ENCODE measurements at places on chromosomes 12 and 14.

DNA sequence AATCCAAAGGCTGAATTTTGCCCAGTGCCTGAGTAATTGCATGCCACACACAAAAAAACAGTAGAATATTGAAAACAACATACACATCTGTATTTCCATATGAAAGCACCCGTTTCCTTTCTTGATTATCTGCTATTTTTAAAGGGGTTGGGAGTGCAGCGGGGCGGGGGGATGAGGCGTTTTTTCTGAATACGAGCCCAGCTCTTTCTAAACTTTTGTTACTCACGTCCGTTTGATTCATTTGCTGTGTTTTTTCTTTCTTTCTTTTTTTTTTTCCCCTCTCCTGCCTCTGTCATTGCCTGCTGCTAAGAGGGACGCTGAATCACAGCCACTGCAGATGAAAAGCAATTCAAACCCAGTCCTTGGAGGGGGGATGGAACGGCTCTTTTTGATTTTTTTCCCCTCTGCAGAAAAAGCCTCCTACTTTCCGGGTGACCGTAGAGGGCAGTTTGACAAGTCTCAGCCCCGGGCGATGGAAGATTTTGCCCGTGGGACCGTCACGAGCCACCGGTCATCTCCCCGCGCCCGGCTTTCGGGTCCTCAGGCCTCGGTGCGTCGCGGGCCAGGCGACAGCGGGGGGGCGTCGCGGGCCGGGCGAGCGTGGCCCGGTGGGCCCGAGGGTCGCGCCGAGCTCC lies 572 bp upstream of the RASSF8 start:
- DNase-seq = peak; percentile 78

GRCh38 chr14:88476214-88476774 lies 78.5 kb downstream of the PTPN21 start:
- DNase-seq = no peak

- DNase-seq = no peak
These were observed 6.3 kb downstream of the LRRC74A start for GRCh38 chr14:76832503-76832988.

GRCh38 chr14:68748691-68749090 lies 44.2 kb downstream of the ZFP36L1 start:
- DNase-seq = no peak

DNA sequence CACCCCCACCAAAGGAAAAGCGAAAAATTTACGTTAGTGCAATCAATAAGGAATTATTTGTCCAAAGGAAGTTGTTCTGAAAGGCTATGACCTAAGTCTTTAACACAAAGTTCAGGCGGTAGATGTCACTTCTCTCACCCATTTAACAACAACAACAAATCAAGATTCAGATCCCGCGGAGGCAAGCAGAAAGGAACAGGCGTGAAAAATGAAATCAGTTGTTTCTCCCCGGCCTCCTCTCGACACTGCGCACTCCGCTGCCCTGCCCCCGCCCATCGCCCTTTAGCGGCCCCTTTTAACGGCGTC lies 1.4 kb downstream of the DENND5B start:
- DNase-seq = no peak

GRCh38 chr14:88868558-88869159 lies 44.2 kb downstream of the TTC8 start:
- DNase-seq = no peak

- no peak for DNase-seq
These were observed 25.7 kb upstream of the SEL1L start for GRCh38 chr14:81559385-81559784.

DNA sequence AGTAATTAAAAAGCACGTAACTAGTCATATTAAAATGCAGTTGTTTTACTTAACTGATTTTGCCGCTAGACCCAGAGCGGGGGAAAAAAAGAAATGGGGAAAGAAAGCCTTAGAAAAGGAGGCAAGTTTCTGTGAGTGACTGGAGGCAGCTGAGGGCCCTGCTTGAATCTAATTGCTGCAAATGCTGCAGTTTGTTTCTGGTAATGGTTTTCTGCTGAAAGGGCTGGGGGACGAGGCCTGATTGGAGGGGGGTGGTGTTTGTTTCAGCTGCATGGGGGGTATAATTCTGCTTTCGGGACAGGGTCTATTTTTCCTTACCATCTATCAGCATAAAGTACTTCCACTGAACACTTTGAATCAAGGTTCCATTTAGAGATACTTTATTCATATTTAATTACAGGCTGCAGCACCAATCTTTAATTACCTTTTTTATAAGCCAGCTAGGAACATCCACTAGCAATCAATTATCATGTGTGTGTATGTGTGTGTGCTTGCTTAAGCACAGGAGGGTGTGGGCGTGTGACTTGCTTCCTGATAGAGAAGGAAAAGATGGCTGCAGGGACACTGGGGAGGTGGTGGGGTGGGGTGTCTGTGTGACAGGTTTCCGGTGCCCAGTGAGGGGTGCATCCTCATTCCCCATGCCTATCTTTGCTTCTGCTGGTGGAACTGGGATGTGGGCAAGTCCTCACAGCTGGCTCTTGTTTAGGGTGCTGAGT lies 83.4 kb downstream of the ADCK1 start:
- DNase-seq = no peak

- DNase-seq = no peak
These were observed 3.6 kb upstream of the TC2N start for GRCh38 chr14:91870890-91871289.

GRCh38 chr12:53568809-53569557 lies 57.2 kb downstream of the ATF7 start:
- no peak for DNase-seq

GRCh38 chr12:40331886-40332285 lies 107.1 kb downstream of the LRRK2 start:
- no peak for DNase-seq

- no peak for DNase-seq
These were observed 6.5 kb downstream of the KRT5 start for GRCh38 chr12:52513736-52514135.

- no peak for DNase-seq
These were observed 137.3 kb downstream of the SNAPC1 start for GRCh38 chr14:61899497-61899896.

GRCh38 chr12:68739891-68740290 lies 6.1 kb upstream of the SLC35E3 start:
- DNase-seq = no peak

- no peak for DNase-seq
These were observed 196.6 kb upstream of the TMTC1 start for GRCh38 chr12:29980304-29980703.

- no peak for DNase-seq
These were observed 2.6 kb upstream of the WNK1 start for GRCh38 chr12:749751-750270.

- no peak for DNase-seq
These were observed 245.8 kb upstream of the NAV3 start for GRCh38 chr12:77584860-77585259.

- no peak for DNase-seq
These were observed 10.0 kb downstream of the VWF start for GRCh38 chr12:6114476-6114870.

DNA sequence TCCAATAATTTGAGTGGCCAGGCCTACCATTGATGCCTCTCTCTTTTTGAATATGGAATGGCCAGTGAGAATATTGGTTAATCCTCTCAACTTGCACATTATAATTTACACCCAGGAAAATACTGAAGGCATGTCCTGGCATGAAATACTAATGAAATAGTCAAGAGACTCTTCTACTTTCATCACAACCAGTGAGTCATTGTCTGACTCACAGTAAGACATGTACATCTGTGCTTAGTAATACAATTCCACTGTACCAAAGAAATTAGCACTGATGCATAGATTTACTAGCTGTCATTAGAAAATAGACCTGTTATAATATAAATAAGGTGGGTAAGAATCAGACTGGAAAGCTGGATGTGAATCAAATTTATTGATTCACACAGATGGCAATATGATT lies 31.6 kb downstream of the KCNC2 start:
- DNase-seq = no peak

GRCh38 chr14:25350802-25351201 lies 300.9 kb upstream of the STXBP6 start:
- DNase-seq = peak; percentile 8

DNA sequence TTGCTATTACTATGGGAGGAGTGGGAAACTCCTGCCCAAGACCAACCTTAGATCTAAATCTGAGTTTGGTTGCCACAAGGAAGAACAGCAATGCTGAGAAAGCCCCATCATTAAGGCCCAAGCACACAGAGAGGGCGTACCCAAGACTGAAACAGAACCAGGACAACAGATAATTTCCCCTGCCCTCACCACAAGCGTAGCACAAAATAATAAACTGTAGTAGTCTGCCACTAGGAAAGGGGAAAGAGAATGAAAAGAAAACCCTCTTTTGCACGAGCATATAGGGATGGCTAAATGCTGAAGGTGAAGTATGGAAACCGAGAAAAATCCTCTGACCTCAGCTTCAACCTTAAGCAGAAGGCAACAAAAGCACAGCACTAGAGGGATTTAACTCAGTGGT lies 76.5 kb upstream of the DHRS4 start:
- DNase-seq = no peak

- no peak for DNase-seq
These were observed 6.6 kb upstream of the AAAS start for GRCh38 chr12:53328043-53328435.

- DNase-seq = no peak
These were observed 141.6 kb downstream of the SLC5A8 start for GRCh38 chr12:101068402-101068801.

- DNase-seq = peak; percentile 75
These were observed 18.5 kb downstream of the BDKRB1 start for GRCh38 chr14:96274543-96274942.

DNA sequence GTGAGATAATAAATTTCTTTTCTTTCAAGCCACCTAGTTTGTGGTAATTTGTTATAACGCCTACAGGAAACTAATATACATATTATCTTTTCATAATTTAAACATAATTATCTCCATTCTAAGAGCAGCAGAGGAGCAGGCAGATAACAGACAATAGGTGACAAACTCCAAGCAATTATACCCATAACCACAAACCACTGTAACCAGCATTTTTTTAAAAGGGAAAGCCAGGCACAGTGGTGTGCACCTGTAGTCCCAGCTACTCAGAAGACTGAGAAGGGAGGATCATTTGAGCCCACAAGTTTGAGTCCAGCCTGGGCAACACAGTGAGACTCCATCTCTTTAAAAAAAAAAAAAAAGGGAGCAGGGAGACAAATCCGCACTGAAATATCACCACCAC lies 54.9 kb downstream of the ATF7 start:
- DNase-seq = no peak

GRCh38 chr12:111274777-111275176 lies 94.1 kb downstream of the PHETA1 start:
- no peak for DNase-seq

DNA sequence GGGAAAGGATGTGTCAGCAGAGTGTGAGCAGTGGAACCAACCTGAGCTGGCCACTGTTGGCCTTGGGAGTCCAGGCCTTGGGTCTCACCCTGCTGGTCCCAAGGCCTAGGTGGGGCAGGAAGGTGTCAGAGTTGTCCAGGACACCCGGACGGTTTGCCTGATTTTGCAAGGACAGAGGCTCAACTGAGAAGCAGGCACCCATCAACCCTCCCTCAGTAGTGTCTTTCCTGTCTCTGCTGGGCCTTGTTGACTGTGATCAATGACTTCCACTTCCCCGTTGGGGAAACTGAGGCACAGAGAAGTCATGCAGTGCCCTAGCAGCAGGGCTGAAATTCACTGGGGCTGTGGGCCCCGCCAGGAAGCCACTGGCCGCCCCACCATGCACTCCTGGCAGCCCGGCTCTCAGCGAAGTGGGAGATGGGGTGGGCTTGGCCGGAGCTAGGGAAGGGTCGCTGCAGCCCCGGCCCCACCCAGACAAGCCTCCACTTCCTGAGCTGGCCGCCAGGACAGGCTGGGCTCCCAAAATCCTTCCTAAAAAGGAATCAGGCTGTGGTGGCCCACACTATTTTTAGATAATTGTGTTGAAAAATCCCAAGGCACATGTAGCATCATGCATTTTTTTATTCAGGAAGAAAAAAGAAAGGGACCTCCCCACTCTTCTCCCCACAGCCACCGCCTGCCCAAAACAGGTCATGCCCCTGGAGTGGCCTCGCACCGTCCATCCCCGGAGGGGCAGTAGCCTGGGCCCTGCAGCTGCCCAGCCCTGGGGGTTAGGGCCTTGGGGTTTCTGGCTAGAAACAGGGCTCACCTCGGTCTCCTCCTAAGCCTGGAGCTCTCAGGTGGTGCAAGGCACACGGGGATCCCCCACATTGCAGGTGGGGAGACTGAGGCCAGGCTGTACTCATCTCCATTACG lies 127.4 kb downstream of the CALM1 start:
- no peak for DNase-seq

- DNase-seq = no peak
These were observed 9.5 kb downstream of the SPTB start for GRCh38 chr14:64870160-64870559.

GRCh38 chr14:49982082-49982481 lies 89.2 kb downstream of the ARF6 start:
- DNase-seq = no peak

DNA sequence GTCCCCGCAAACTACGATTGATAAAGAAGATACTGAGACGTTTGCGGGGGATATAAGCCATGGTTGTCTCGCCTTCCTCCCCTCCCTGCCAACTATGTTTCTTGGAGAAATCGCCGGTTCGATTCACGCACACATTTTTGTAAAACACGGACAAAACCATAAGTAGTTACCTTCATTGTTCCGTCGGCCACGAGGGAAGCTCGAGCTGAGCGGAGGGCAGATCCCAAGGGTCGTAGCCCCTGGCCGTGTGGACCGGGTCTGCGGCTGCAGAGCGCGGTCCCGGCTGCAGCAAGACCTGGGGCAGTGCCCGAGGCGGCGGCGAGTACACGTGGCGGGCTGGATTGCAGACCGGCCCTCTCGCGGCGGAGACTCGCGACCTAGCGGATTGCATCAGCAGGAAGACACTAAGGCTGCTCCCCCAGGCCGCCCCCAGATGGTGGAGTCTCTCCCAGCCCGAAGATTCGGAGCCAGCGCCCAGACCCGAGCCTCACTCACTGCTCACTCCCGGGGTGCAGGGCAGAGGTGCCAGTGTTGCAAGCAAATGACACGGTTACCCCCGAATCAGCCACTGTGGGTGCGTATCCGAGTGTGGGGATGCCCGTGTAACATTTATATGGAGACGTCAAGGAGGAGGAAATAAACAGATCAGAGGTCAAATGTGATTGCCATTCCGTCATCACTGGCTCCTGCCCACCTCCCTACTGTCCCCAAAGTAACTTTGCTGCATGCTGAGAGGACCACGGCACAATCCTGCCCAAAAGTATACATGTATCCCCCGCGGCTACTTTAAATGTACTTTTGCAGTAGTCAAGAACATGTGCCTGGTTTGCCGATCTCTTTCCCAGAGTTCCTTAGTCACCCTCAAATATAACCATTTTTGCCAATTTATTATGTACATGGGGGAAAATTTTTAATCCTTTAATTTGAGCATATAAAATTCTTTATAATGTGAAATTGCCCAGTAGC lies at the start of gene BCAT1:
Gene BCAT1, minus strand, starts transcription at position 345 of the 966 bp plus-strand sequence. Its CDS starts 169 bp downstream, at position 176.
- peak; percentile 93 for DNase-seq

DNA sequence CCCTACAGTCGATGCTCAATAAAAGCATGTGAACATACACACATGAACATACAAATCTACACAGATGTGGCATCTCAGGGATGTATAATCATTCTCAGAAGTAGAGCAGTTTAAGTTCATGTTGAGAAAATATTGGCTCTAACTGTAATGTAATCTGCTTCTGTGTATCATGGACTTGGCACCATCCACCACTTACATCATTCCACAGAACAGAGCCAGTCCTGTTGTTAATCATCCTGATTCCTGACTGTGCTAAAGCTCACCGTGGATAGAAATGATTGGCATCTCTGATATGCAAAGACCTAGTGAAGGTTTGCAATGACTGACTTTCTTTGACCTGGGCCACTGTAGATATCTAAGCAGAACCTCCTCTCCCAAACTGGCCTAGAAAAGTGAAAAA lies 1141.3 kb downstream of the BCL11B start:
- no peak for DNase-seq

Data from muscle of back (tissue), 13 donors.